ENCODE measurements at places on chromosomes 7 and 10.

GRCh38 chr7:69359003-69359700 lies 239.1 kb upstream of the AUTS2 start:
- no peak for DNase-seq

- DNase-seq, result no peak
Observed at GRCh38 chr7:111071556-111071955, 19.4 kb upstream of the LRRN3 start.

- DNase-seq, result peak; percentile 73
Observed at GRCh38 chr10:36671607-36672006, 453.8 kb upstream of the ANKRD30A start.

GRCh38 chr7:37428681-37429434 lies 19.8 kb downstream of the ELMO1 start:
- DNase-seq, result no peak

DNA sequence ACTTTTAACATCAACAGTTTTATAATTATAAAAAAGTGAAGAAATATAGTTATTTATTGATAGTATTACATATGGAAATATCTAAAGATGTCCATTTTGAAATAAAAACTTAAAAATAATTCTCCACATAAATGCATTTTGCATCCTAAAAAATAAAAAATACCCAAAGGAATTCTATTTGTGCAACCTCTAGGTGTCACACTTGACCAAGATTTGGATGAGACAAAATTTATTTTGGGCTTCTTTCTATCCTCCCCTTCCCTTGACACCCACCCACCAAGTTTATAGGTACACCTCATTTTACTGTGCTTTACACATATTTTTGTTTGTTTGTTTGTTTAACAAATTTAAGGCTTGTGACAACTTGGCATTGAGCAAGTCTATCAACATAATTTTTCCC lies 3.3 kb upstream of the THSD7A start:
- no peak for DNase-seq

DNA sequence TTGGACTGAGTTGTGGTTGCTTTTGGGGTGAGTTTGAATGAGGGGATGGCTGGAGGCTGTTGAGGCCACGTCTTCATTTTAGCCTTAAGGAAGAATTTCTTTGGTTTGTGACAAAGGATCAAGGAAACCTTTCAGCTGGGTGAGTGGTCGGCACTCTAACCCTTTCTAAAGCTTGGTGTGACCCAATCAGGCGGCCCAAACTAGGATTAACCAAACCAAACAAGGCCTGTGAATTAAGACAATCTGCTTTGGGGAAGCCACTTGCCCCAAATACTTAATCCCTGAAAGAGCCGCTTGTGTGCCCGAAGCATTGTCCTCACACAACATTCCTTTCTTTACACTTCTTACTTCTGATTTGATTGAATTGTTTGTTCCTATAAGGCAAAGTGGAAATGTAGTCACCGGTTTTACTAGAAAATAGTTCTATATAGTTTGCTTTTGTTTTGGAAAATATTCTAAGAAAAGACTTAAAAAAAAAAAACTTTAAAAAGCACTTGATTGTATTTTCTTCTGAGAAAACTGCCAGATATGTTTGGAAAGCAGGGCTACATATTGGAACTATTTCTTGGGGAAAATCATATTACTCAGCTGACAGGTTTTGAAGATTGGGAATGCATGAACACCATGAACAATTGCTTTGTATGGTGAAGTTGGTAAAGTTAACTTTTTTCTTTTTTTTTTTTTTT lies 272.4 kb upstream of the BMPER start:
- DNase-seq, result no peak

DNA sequence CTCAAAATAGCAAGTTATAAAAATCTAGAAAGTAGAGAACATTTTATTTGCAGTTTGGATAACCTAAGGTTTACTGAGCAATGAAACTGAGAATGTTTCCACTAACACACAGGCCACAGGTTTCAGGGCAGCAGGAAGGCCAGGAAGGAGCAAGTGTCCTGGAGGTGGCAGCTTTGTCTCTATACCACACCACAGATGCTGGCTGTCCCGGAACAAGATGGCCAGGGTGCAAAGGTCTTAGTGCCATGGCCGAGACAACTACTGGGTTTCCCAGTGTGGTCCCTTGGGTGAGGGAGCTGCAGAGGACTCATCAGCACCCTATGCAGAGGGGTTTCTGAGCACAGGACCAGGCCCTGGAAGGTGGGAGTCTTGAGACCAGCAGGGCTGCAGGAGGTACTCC lies 92.0 kb downstream of the CTBP2 start:
- no peak for DNase-seq

GRCh38 chr10:1553951-1554350 lies 183.4 kb downstream of the ADARB2 start:
- no peak for DNase-seq

DNA sequence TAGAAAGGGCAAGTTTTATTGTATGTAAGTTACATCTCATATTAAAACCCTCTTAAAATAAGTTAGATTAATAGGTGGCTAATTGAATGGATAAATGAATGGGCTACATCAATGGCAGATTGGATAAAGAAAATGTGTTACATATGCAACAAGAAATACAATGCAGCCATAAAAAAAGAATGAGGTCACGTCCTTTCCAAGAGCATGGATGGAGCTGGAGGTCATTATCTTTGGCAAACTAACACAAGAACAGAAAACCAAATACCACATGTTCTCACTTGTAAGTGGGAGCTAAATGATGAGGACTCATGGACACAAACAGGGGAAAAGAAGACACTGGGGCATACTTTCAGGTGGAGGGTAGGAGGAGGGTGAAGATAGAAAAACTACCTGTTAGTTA lies 182.2 kb upstream of the GNAI1 start:
- DNase-seq, result no peak

DNA sequence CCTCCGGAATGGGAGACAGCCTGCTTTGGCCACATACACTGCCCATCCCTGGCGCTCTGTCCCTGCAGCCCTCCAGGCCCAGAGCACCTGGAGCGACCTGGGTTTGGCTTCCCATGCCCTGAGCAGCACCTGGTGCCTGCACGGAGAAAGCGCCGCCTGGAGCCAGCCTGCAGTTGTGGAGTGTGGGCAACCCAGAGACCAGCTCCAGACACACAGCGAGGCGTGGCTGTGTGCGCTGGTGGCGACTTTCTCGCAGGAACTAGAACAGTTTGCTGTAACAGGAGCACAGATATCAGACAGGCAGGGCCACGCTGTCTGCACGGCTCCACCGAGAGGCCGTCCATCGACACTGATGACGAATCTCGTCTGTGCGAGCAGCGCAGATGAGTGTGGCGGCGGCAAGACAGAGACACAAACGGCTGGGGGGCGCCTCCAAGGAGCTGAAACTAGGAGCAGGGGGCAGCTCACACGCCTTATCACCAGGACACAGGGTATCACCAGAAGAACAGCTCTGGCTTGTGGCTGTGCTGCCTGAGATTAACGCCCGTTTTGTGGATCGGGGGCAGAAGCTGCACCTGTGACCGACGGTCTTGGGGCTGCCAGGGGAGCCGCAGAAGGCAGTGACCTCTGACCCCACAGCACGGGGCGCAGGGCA lies 275.3 kb downstream of the DNAJB6 start:
- DNase-seq, result no peak

DNA sequence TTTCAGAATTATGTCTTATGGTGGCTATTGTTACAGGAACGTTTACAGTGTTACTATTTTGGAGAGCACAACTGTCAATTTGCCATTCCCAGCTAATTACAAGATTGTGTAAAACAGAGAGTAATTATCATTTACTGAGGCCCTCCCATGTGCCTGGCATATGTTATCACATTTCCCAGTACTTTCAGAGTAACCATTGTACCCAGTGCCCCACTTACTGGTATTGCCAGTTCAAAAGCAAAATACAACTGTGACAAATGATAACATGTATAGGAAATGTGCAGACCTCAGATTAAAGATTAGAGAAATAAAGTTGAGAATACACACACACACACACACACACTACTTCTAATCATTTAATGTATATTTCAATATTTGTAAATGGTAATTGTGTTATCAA lies 572.5 kb downstream of the POM121L12 start:
- DNase-seq, result no peak

DNA sequence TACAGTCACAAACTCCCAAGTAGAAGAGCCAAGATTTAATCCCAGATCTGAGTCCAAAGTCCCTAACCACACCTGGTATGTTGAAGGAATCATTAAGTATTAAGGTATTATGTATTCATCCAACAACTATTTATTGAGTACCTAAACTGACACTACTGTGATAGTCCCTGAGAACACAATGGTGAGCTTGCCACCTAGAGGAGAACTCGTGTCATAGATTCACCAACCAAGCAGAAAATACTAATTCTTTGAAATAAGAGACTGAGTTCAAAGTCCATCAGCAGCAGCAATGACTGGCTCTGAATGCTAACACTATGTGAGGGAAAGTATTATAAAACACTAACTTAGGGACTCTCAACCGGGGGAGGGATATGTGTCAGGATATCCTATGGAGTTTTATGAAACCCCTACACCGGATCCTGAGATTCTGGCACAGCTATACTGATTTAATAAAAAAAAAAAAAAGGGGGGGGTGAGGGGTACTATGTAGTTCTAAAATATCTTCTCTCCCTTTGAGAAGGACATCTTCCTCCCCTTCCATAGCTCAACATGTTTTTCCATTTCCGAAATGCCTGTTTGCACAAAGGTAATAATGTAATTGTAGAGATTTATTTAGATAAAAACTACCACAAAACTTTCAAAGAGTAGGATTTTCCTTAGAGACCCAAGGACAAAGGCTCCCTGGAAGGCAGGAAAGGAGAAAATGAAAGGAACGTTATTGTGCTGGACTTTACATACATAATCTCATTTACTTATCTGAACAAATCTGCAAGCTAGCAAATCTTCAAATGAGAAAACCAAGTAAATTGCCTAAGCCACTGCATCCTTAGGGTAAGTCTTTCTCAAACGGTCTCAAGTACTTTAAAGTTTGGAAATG lies 1.6 kb downstream of the NCOA4 start:
- peak; percentile 74 for DNase-seq

GRCh38 chr10:118332948-118333710 lies 9.0 kb downstream of the FAM204A start:
- no peak for DNase-seq

DNA sequence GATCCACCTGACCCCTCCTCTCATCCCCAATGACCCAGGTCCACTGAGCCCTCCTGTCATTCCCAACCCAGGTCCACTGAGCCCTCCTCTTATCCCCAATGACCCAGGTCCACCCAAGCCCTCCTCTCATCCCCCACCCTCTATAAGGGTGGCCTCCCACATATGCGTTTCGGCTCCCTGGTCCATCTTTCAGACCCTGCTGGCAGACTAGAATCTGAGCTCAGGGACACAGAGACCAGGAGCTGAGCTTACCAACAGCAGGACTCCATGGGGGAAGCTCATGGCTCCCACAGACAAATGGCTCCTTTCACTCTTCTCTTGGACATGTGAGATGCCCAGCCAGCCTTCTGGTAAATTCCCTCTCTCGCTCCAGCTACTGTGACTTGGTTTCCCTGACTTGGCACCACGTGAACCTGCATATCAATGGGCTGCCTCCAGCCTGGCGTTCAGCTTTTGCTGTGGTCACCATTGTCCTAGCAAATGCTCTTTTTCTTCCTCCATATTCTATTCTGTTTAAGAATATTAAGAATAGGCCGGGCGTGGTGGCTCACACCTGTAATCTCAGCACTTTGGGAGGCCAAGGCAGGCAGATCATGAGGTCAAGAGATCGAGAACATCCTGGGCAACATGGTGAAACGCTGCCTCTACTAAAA lies 24.8 kb upstream of the INPP5A start:
- DNase-seq, result no peak

DNA sequence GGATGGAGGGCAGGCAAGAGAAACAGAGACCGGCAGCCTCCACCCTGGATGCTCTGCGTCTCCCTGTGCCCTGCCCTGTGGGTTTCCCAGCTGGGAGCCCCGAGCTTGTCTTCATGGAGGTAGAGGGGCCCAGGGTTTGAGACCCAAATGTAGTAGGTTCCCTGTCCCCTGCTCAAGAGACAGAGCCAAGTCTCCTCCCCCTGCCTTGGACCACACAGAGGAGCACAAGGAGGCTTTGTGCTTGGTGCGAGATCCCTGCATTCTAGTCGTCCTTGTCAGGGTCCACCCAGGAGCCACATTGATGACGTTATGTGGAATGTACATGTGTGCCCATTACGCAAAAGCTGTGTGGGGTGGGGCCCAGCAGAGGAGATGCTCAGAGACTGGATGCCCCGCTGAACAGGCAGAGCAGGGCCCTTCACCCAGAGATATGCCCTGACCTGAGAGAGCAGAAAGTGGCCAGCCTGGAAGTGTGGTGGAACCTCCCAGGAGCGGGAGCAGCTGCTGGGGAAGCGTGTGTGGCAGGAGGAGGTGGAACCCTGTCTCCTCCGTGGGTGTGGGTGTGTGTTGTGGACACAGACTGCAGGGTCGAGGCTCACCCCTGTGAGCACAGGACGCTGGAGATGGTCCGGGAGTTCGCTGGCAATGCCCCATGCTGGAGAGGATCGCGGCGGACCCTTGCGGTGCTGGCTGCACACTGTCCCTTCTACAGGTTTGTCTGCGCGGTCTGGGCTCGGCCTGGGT lies 39.3 kb downstream of the VWA2 start:
- no peak for DNase-seq

DNA sequence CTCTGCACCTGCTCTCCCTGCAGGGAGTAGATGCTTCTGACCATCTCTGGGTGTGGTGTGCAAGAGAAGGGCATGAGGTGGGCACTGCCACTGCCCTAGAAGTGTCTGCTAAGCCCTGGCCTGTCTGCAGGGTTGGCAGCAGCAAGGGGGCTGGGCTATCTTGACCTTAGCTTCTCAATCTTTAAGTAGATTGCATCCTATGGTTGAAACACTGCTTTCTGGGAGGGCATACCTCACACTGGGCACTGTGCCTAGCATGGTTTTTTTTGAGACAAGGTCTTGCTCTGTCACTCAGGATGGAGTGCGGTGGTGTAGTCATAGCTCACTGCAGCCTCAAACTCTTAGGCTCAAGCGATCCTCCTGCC lies 54.9 kb downstream of the CLIP2 start:
- DNase-seq, result peak; percentile 73

DNA sequence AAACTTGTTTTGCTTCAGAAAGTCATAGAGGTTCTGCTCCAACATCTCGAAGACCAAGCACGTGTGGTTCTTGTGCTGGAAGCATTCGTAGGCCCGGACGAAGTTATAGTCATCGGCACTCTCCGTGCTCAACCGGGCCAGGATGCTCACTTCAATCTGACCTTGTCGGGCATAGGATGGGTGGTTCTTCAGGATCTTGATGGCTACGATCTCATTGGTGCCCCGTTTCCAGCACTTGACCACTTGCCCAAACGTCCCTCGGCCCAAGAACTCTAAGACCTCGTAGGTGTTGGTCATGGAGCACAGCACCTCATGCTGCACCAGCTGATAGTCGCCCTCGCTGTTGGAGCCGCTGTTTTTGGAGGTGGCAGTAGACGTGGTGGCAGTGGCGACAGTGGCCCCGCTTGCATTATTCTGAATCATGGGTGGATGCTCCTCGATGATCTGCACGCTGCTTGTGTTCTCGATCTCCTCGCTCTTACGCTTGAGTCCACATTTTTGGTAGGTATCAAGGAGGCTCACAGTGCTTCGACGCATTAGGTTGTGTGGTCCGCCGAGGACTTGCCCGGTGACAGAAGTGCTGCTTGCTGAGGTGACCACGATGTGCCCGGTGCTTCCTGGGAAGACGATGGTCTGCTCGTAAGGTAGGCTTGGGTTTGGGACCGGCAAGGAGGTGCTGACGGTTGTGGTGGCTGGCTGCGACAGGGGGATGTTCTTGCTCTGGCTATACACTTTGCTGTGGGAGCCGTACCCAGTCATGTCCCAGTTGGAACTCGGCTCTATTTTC lies 61.4 kb downstream of the HIPK2 start:
- no peak for DNase-seq

GRCh38 chr7:31106303-31107105 lies 54.4 kb downstream of the ADCYAP1R1 start:
- no peak for DNase-seq

All from EH (cell line).